ENCODE measurements at places on chromosomes 4 and X.

DNA sequence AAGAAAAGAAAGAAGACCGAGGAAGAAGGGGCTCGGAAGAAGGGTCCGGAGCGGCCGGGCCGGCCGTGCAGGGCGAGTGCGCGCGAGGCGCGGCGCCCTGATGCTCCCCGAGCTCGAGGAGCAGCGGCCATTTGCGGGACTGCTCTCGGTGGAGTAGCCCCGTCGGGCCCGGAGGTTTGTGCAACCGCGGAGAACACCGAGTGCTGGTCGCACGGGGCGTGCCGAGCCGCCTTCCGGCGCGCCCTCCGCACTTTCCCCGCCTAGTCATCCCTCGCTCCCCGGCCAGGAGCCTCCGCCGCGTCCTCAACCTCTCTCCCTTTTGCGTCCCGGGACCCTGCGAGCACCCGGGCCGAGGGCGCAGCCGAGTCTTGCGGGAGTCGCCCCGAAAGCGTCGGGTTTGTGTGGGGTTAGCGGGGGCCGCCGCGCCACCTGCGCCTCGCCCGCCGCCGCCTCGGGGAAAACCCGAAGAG lies 127.4 kb downstream of the LAS1L start:
- DNase-seq, result no peak

DNA sequence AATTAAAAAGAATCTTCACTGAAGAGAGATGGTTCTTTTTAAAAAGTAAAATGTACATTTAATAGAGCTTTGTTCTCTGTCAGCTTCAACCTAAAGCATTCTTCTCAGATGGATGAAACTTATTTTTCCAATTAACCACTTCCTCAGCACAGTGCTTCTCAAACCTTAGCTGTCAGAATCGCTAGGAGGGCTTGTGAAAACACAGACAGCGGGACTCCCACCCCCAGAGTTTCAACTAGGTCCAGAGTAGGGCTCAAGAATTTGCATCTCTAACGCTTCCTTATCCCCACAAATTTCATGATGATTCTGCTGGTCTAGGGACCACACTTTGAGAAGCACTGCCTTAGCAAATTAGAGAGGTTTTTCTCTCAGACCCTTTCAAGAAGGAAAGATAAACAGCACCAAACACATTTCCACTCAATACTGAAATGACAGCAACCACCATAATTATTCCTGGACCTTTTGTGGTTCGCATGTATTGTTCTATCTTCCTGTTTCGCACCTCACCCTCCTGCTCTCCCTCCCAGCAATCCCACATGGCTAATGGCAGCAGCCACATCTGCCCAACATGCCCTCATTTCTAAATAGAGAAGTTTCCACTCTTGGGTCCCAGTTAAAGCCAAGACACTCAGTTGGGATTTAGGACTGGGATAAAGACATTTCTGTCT lies 73.2 kb downstream of the ZNF827 start:
- no peak for DNase-seq

DNA sequence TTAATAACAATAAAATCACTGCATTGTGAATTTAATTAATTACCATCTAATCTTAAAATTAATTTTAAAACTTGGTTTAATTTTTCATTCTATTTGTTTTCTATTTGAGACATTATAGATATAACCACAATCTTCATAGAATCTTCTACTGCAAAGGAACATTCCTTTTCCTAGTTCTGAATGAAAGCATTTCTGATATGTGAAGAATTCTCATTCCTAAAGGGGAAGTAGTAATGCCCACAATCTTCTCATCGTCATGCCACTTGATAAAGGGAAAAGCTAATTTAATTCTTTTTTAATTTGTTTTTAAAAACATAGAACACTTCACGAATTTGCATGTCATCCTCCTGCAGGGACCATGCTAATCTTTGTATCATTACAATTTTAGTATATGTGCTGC lies 23.7 kb downstream of the MGARP start:
- no peak for DNase-seq

GRCh38 chr4:35684755-35685154 lies 559.6 kb downstream of the ARAP2 start:
- no peak for DNase-seq

GRCh38 chrX:74449322-74449936 lies 28.1 kb downstream of the SLC16A2 start:
- DNase-seq, result no peak

DNA sequence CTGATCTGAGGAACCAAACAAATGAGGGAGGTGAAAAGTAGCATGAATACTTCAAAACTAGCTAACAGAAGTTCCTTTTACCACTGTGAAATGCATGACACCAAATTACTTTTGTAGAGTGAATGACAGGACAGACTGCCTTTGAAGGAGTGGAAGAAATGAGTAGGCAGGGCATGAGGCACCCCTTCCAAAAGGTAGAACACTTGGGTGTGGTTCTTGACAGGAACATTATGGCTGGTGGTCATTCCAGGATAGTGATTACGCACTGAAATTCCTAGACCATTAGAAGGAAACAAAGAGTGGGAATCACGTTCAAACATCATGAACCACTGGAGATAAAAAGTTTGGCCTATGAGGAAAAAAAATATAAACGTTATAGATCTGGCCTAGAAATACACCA lies 4.9 kb downstream of the HUWE1 start:
- no peak for DNase-seq

GRCh38 chr4:126386512-126386911 lies 1071.8 kb downstream of the FAT4 start:
- no peak for DNase-seq

DNA sequence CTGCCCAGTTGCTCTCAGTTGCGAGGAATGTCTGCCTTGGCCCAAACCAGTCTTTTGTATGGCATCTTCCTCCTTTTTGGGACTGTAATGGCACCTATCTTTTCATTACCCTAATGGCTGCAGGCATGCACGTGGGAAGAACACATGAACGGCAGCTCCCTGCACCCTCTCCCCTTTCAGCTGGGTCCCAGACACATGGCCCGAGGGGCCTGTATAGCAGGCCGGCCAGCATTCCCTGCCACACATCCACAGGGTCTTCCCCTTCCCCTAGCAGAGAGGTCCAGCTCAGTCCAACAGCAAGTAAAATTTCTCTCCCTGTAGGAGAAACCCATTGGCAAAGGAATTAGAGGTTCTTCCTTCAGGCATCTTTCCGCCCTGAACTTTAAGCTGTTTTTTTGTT lies 829.1 kb upstream of the AGA start:
- DNase-seq, result no peak

DNA sequence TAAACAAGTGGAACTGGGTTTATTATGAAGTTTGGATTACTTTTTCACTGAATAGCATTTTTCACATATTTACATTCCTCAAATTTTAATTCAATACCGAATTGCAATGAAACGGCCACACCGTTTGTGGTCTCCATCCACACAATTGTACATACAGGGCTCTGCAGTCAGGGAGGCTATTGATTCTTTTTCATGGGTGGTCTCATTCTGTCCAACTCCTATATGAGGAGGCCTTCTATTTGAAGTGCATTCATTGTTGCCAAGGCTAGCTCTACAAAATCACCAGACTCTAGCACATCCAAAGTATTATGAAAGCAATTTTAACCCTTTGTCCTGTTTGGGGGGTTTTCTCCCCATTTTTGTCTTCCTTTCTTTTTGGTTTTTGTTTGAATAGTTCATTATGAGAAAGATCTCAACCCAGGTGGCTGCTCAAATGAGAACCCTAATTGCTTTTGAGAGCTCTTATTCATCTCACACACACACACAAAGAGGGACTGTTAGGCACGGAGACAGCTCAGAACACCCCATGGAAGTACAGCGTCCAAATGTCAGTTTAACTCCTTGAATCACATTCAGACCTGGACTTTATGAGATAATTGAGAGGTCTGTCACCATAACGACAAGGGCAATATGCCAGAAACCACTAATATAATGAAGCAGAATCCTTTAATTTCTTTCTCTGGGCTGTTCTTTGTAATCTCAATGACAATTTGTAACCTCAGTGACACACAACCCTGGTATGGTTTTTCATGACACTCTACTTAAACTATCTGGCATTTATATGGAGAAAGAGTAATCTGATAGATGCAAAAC lies 79.4 kb downstream of the NLGN4X start:
- no peak for DNase-seq
